Left lung (tissue), 14 donors: ENCODE measurements at places on chromosomes 5 and 9. TPM values are rescaled to one million over a fixed set of nuclear protein-coding genes. Genes with fewer than 3 reads are reported as not detected.

Gene MTAP
- total RNA-seq: 35.6 TPM

Gene MRPS30
- 36.3 TPM for total RNA-seq

Gene SAXO1
- total RNA-seq: not detected

DNA sequence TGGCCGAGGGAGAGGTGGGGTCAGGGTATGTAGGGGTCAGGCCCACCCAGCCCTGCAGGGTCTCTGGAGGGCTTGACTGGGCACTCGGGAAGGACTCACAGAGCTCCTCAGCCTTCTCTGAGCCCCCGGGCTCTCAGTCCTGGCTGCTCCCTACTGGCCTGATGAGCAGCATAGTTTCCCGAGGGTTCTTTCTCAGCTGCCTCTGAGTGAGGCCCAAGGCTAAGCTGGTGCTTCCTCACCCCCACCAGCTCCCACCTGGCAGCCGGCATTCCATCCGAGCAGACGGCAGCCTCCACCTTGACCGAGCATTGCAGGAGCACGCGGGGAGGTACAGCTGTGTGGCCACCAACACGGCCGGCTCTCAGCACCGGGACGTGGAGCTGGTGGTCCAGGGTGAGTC, 56.0 kb downstream of the HMCN2 start:
- no peaks in the 10 kb centered on the region for H3K4me1 ChIP-seq
- H3K4me3 ChIP-seq: no peak overlapping the region
- no peak overlapping the region for H3K27ac ChIP-seq
- no peak for DNase-seq
- no peaks in the 10 kb centered on the region for H3K36me3 ChIP-seq

DNA sequence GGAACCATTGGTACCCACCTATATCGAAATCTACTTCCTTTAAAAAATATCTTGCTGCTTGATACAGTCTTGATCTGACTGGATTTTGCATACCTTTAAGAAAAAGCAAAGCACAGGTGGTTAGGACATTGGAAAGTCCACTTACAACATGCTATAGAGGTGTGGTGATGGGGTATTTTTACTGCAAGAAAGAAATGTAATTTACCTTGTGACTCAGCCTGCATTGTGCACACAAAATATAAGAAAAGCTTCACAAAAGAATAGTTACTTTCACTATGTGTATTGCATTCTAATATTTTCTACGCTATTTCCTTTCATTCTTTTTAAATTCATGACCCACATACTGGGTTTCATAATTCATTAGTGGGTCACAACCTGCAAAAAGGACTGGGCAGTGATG, 236.2 kb upstream of the RASEF start:
- H3K36me3 ChIP-seq: no peaks in the 10 kb centered on the region
- no peaks in the 10 kb centered on the region for H3K27me3 ChIP-seq

- H3K27ac ChIP-seq: no peak overlapping the region
- no peak overlapping the region for H3K4me3 ChIP-seq
- no peak for DNase-seq
- H3K27me3 ChIP-seq: no peaks in the 10 kb centered on the region
- no peaks in the 10 kb centered on the region for H3K36me3 ChIP-seq
- peaks cover 15% of the 10 kb centered on the region for H3K4me1 ChIP-seq
These were observed 27.6 kb upstream of the HMCN2 start for GRCh38 chr9:130237763-130238524.
